ENCODE measurements at places on chromosomes 16 and 17.

DNA sequence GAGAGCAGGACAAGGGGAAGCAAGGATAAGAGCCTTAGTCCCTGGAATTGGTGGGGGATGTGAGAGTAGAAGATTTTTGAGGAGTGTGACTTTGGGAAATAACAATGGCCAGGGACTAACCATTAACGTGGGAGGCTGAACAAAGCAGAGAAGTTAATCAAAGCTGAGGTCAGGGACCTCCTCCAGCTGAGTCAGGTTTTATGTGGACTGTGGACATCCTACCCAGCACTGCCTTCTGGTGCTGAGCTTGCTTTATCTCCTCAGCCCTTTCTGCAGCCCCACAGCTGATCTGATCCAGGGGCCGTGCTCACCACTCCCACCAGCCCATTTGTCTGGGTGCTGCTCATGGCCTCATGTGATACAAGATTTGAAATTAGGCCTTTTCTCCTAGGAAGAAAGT, 146.6 kb downstream of the SHISA6 start:
- DNase-seq: no peak

- no peak for DNase-seq
Measured at GRCh38 chr17:10368561-10368960, 4.2 kb downstream of the MYH13 start.

DNA sequence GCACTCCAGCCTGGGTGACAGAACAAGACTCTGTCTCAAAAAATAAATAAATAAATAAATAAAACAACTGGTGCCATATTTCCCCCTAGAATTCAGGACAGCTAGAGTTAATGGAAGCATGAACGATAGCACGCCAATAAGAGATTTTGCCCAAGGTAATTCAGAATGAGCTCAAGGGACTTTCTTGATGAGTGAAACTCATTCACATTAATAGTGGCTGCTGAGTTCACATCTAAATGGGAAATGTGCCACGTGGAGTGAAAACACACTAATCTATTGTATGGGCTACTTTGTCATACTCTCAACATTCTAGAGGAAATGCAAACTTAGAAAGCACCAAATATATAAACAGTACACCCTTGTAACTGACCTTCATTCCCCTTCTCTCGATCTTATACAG, 47.4 kb upstream of the PSMD7 start:
- DNase-seq: no peak

DNA sequence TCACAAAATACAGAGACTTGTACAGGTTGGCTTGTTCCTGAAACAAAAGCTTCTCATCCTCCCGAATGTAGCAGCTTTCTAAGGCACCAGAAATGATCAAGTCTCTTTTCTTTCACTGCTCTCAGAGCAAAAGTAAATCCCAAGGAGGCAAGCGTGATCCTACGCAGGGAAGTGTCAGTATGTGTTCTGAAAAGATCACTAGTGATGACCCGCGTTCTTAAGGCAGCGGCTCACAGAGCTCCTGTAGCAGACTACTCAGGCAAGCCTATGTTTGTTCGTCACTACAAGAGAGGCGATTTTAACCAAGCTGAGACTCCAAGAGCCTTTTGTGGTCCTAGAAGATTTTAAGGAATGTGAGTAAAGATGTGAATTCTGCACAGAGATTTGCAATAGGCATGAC, 34.5 kb downstream of the WIPI1 start:
- DNase-seq: no peak

DNA sequence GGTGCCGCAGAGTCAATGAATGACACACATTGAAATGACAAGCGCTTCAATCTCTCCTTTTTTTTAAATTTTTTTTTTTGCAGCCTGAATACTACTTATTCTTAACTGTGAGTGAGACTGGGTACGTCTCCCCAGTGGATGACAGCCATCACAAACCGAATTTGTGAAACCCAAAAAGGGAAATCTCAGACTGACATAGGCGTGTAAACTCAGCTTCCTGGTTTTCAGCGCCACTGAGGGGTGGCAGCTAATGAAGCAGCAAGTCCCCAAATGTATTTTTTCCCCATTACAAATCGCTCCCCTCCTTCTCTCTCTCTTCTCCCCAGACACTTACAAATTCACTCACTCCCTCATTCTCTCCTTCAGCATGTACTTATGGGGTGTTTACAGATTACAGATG, 196.0 kb downstream of the MAF start:
- DNase-seq: no peak

- DNase-seq: no peak
Measured at GRCh38 chr17:55266051-55266957, 1.5 kb downstream of the HLF start.

GRCh38 chr16:83959656-83960434, 6.8 kb downstream of the OSGIN1 start:
- no peak for DNase-seq

DNA sequence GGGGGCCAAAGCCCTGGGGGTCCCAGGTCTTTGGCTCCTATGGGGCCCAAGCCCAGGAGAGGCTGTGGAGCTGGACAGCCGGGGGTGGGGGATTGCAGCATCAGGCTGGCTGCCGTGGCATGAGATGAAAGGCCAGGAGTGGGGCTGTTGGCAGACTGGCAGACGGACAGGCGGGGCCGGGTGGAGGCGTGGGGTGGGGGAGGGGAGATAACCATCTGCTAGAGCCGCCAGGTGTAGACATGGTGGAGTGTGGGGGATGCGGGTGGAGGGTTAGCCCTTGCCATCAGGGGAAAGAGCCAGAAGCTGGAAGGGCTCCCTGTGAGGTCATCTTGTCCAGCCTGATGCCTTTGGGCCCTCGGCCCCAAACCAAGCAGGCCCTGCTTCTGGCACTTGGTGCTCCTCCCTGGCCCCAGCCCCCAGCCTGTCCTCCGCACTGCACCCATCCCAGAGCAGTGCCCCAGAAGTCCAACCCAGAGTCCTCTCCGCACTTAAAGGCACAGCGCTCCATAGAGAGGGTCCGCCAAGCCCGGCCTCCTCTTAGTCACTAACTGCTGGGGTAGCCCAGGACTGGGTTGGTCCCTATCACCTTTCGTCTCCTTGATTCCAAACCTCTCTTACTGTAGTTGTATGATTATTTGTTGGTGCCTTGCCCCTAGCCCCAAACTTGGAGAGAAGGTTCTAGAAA, 33.3 kb upstream of the DLX4 start:
- no peak for DNase-seq
